NCI-H2029 (cell line): ENCODE measurements at places on chromosomes 6 and 20.

- no peak for DNase-seq
These were observed 100.0 kb upstream of the CNR1 start for GRCh38 chr6:88266126-88266525.

GRCh38 chr20:46870041-46870440 lies 24.6 kb upstream of the EYA2 start:
- no peak for DNase-seq

DNA sequence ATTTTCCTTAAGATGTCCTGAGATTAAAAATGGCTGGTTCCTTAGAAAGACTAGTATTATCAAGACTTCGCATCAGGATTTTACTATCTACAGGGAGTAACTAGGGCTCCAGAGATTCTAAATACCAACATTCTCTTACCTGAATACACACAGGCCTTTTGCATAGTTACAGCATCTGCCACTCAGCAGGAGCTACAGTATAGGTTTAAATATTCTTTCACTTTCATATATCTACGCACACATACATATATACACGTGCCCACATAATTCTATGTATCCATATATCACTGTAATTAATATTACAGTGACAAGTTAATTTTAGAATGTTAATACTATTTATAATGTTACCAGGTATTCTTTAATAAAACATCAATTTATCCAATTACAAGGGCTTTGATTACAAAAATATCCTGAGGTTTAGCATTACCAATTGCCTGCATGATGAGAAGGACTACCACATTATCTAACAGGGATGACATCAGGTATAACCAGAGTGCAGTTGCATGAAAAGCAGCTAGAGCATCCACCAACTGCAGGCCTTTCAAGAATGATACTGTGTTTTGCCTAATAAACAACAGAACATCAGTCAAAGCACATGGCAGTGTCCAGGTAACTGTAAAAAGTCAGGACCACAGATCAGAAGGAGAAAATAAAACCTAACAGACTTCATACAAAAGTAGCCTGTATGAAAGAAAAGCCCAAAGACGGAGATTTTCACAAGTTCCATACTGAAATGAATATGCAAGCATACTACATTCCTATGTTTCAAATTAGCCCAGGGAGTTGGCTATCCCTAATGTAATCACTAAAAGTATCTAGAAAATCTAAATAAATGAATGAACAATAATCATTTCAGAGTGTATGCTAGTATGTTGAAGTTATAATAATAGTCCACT lies 268.7 kb downstream of the PTPRK start:
- no peak for DNase-seq

DNA sequence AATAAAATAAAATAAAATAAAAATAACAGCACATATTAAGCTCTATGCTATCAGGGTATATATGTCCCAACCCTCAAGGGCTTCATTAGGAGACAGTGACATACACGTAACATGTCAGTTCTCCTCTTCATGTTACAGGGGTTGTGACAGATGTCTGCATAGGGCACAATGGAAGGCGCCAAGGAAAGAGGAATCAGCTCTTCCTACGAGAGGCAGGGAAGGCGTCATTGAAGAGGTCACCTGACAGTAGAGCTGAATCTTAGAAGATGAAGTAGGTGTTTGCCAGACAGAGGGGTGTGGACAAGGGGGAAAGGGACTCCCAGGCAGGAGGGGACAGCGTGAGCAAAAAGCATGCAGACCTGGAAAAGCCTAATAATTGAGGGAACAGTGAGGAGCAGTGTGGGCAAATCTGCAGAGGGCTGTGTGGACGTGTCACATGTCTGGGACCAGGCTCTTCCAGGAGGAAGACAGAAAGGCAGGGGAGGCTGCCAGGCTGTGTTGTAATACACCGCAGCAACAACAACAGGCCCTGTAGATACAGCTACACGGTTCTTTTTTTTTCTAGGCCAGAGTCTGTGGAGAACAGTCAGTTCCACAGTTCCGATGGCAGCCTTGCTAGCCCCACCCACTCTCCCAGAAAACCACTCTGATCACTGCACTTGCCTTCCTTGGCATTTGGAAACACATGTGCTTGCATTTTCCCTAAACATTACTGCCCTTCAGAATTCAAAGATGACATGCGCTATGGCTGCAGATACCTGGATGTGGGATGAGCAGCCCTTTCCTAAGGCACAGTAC lies 2.5 kb upstream of the FKBP5 start:
- no peak for DNase-seq

- no peak for DNase-seq
These were observed 274.8 kb upstream of the EXOC2 start for GRCh38 chr6:967701-968100.

- DNase-seq = no peak
These were observed 94.6 kb downstream of the LRRC1 start for GRCh38 chr6:53889365-53889764.

GRCh38 chr6:38933426-38933825 lies 115.2 kb upstream of the GLP1R start:
- no peak for DNase-seq

- DNase-seq = no peak
These were observed 203.6 kb downstream of the GMPR start for GRCh38 chr6:16442031-16442430.

DNA sequence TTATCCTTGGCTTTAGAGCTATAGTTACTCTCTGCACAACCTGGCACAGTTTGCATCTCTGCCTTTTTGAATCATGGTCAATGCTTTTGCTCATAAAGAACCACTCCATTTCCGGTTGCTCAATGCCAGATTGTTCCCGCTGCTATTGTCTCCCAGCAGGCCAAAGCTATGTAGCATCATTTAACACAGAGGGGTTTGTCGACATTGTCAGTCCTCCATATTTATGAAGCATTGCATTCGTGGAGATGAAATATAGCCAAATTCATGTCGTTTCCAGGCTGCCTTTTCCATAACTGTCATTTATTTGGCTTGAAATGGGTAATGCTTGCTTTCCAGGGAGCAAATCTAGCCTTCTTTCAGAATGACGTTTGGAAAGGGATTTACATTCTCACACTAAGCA lies 598.8 kb downstream of the EPHA7 start:
- no peak for DNase-seq

- no peak for DNase-seq
These were observed 149.0 kb downstream of the HIVEP2 start for GRCh38 chr6:142796024-142796423.

DNA sequence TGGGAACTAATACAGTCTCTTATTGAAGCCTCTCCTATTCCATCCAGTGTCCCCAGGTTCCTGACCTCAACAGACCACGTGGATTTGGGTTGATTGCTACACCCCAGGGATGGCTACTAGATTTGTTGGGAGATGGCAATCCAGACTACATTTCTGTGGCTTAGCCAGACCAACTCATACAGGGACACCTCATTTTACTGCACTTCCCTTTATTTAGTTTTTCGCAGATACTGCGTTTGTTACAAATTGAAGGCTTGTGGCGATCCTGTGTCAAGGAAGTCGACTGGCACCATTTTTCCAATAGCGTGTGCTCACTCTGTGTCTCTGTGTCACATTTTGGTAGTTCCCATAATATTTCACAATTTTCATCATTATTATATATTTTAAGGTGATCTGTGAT lies 10.3 kb upstream of the MTRF1L start:
- no peak for DNase-seq

DNA sequence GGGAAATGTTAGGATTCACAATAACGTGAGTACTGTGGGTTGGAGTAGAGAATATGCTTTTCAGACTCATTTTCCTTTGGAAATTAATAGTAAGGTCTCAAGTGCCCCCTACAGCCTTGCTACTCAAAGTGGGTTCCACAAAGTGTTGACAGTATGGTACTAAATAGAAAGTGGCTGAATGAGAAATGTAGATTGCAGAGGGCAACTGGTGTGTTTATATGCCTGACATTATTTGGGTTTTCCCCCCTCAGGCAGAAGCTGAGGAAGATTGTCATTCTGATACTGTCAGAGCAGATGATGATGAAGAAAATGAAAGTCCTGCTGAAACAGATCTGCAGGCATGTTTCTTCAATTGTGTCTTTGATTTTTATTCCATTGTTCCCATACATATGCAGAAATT lies 5.6 kb downstream of the FBXO9 start:
- no peak for DNase-seq

GRCh38 chr6:129208415-129209034 lies 325.6 kb downstream of the LAMA2 start:
- DNase-seq = no peak

DNA sequence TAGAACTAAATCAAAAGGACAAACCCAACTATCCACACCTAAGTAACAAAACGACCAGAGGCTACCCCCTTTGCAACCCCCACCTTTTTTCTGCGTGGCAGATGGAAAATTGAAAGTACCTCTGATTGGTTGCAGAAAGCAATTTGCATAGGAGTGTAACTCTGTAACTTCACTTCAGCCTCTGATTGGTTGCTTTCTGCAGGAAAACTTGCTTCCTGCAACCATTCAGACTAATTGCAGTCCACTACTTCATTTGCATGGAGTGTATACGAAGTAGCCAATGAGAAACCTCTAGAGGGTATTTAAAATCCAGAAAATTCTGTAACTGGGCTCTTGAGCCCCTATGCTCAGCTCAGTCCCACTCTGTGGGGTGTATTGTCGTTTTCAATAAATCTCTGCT lies 129.1 kb upstream of the OLIG3 start:
- no peak for DNase-seq

GRCh38 chr6:149855040-149855654 lies 9.0 kb downstream of the LRP11 start:
- no peak for DNase-seq

DNA sequence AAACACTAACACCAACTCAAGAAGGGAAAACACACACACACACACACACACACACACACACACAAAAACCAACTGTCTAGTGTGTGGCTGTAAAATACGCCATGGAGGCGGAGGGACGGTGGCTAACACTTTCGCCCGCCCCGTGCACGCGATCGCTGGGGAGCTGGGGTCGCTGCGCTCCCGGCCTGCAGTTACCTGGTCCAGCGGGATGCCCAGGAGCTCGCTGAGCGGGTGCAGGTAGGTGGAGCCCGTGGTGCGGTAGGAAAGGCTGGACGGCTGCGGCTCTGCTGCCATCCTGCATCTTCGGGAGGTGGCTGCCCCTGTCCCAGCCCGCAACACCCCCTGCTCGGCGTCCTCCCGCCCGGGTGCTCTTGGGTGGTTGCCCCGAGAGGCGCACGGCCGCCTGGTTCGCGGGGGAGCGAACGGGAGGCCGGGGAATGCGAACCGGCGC lies 303 bp downstream of the MBOAT1 start:
- DNase-seq = peak; percentile 77

DNA sequence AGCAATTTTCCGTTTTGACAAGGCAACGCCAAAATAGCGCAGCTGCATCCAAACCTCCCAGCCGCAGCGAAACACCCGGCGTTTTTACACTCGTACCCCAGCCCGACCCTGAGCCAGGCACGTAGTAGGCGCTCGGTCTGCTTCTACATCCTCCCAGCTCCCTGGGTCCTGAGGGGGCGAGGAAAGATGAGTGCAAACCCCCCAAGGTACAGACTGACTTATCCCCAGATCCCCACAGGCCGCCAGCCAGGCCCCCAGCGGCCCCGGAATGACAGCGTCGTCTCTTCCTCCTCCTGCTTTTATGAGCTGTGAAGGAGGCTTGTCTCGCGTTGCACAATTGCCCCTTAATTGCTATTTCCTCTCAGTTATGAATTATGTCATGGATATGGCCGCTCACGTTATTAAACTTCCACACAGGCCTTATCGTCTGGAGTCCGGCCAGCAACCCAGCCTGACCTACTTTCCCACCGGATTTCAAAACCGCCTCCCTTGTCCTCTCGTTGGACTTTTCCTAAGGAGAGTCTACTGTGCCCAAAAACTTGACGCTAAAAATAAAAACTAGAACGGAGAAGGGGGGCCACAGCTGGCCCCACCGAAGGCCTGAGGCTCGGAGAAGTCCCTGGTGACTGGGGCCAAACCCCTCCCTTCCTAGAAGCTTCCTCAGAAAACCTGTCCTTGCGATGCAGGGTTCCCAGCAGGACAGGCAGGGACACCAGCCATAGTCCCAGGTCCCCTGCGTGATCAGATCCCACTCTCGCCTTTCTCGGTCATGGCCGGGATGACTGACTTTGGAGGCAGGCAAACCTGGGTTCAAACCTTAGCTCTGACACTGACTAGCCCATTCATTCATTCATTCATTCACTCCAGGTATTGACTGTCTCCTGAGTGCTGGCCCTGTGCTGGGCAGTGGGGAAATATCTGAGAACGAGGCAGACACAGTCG lies 130.9 kb upstream of the PTPN1 start:
- DNase-seq = peak; percentile 81

GRCh38 chr20:46520976-46521579 lies 7.7 kb upstream of the ZNF334 start:
- peak; percentile 66 for DNase-seq

DNA sequence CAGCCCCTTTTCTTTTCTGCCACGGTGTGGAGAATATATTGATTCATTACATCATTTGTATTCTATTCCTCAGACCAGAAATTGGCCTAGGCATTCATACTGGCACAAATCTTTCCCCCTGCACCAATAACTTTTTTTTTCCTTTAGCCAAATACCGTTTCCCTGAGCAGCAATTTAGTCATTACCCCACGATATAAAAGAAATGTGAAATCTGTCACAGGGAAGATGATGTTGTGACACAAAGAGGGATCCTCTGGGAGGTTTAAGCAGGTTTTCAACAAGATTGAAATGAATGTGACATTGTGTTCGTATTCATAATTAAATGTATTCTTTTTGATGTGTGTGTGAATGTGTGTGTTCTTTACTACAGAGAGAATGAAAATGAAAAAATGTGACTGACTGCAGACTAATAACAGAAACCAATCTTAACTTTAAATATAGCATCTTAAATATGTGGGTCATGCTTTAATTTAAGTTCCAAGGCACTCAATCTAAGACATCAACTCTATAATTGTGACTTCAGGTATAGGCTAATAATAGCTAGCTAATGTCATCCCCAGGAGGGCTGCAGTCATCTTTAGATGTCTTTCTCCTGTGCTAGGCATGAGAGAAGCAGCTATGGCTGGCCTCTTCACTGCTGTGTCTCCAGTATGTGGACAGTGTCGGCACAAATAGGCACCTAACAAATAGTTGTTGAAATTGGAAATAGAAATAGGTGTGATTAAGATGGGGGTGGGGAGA lies 177.7 kb downstream of the BTBD3 start:
- DNase-seq = no peak

GRCh38 chr6:17419189-17419575 lies 25.8 kb downstream of the CAP2 start:
- DNase-seq = no peak

DNA sequence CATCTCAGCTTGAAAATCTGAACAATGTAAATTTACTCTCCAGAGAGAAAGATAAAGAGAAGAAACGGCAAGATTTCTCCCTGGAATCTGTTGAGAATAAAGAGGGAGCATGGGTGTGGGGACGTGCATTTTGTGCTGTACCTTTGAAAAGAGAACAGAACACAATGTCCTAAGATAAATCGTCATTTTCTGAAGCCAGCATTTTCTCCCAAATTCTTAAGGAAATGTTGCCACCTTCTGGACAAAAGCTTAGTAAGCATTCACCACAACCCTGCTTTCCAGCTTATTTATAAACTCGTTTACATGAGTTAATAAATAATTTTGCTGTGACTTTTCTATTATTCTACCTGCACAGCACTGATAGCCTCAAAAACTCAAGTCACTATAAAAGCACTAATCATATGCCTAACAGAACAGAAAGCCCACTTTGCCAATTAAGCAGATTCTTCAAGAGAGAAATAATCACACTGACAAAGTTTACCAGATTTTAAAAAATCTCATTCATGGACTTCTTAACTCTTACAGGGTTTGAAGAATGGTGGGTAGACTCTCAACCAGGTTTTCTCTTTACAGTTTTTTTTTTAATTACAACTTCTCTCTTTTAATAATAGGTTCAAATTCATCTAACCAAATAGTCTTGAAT lies 155.8 kb downstream of the MBOAT1 start:
- peak; percentile 79 for DNase-seq

GRCh38 chr6:101537753-101538316 lies 144.3 kb downstream of the GRIK2 start:
- no peak for DNase-seq
